Type B pancreatic cell (in vitro differentiated cells): ENCODE measurements at places on chromosomes 12 and 14. TPM values are rescaled to one million over a fixed set of nuclear protein-coding genes. Genes with fewer than 3 reads are reported as not detected.

LRP10 gene
- 52.3 and 91.8 TPM in 2 replicates for total RNA-seq

TSPAN11 gene
- 9.5 and 52.3 TPM in 2 replicates for total RNA-seq

HOXC13 gene
- 0.48 TPM in 1 of 2 replicates, not detected in the other for total RNA-seq

MYH6 gene
- 0.24 and 0.50 TPM in 2 replicates for total RNA-seq

GALNT16 gene
- total RNA-seq = 2.9 and 12.4 TPM in 2 replicates
